ENCODE measurements at places on chromosomes 7 and 10.
A peak's percentile ranks its signal among the peaks of the same experiment; 100 is the strongest.

- DNase-seq = no peak
These were observed 434.9 kb upstream of the KLF6 start for GRCh38 chr10:4219901-4220300.

GRCh38 chr10:71266147-71266917 is 52.7 kb upstream of the SLC29A3 start:
- DNase-seq = no peak

GRCh38 chr7:134752006-134752760 is 27.3 kb upstream of the CALD1 start:
- DNase-seq = peak; percentile 48

- DNase-seq = no peak
These were observed at the start of gene MEOX2 for GRCh38 chr7:15686295-15686956. MEOX2 (minus strand) TSS chr7:15686683; CDS start chr7:15686402, 281 bp downstream.

GRCh38 chr7:123131140-123131539 is 68.6 kb downstream of the SLC13A1 start:
- DNase-seq = no peak

- DNase-seq = no peak
These were observed 182.8 kb upstream of the CHRM2 start for GRCh38 chr7:136685501-136686173.

DNA sequence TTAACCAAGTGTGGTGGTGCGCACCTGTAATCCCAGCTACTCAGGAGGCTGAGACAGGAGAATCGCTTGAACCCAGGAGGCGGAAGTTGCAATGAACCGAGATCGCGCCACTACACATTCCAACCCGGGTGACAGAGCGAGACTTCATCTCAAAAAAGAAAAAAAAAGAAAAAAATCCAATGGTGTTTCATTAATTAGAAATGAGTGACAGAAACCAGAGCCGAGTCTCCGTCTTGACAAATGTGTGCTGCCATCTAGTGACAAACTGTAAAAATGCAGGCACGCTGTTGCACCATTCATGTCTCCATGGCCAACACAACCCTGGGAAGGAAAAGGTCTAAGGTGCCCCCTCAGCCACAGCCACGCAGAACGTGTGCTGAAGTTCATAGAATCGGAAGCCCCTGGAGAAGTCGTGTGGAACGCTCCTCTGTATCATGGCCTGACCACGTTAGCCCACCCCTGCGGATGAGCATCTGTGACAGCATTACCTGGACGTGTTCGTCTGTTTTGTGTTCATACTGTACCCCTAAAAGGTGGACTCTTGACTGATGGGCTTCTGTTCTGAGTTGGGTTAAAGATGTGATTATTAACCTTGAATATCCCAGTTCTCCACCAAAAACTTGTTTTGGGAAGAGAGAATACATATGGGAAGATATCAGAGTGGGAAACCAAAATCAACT is 94.9 kb downstream of the LYZL2 start:
- DNase-seq = peak; percentile 76

DNA sequence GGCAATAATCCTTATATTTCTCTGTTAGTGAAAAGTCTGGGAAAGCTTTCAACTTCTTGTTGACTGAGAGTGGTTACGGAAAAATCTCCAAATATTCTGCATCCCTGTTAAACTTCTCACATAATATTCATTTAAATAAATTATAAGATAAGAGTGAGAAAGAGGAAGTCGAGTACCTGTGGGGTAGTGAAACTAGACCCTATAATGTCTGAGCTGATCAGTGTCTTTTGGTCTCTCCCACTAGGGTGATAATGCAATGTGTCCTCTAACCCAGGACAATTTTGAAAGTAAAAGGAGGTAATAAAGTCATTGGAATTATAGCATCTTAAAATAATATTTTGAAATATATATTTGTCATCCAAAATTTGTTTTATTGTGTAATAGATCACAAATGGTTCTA is 2.1 kb upstream of the AGR3 start:
- no peak for DNase-seq

- DNase-seq = no peak
These were observed 287.9 kb upstream of the PODXL start for GRCh38 chr7:131844369-131844768.

DNA sequence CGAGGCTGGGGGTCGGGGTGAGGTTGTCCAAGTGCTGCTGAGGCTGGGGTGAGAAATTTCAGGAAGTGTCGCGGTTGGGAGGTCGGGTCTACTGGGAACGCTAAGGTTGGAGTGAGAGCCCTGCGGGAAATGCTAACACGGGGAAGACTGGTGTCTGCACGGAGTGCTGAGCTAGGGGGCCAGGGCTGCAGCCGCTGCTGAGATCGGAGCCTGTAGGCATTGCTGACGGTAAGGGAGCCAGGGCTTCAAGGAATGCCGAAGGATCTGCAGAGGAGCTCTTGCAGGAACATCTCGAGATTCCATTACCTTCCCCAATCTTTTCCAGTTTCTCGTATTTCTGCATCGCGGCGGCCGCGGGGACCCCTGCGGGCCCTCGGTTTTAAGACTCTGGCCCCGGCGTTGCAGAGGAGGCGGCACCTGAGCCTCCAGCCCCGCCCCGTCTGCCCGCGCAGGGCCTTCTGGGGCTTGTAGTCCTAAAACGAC is at the start of gene CDK5:
CDK5 (minus strand) TSS at position 392 of the 483 bp plus-strand sequence; CDS start at position 343, 49 bp downstream.
- no peak for DNase-seq

DNA sequence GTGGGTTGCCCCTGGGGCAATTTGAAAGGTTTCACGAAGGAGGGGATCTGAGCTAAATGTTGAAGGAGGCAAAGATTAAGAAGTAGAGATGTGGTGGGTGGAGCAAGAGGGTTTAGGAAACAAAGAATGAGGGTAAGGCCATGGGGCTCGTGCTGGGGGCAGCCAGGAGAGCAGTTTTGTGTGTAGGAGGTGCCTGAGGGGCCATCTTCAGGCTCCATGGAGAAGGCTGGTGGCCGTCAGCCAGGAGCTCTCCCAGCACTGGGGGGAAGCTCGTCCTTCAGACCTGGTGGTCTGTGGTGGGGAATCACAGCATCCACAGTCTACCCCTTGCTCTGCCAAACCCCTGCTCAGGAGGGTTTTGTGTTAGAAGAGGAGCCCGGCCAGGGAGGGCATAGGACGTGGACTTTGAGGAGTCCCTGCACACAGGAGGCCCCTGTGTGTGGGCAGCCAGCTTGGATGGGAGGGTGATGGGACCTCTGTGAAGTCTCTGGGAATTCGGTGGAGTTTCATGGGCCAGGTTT is 11.8 kb upstream of the CXCL12 start:
- DNase-seq = no peak

GRCh38 chr7:30028749-30029635 is 780 bp downstream of the PLEKHA8 start:
- peak; percentile 26 for DNase-seq

DNA sequence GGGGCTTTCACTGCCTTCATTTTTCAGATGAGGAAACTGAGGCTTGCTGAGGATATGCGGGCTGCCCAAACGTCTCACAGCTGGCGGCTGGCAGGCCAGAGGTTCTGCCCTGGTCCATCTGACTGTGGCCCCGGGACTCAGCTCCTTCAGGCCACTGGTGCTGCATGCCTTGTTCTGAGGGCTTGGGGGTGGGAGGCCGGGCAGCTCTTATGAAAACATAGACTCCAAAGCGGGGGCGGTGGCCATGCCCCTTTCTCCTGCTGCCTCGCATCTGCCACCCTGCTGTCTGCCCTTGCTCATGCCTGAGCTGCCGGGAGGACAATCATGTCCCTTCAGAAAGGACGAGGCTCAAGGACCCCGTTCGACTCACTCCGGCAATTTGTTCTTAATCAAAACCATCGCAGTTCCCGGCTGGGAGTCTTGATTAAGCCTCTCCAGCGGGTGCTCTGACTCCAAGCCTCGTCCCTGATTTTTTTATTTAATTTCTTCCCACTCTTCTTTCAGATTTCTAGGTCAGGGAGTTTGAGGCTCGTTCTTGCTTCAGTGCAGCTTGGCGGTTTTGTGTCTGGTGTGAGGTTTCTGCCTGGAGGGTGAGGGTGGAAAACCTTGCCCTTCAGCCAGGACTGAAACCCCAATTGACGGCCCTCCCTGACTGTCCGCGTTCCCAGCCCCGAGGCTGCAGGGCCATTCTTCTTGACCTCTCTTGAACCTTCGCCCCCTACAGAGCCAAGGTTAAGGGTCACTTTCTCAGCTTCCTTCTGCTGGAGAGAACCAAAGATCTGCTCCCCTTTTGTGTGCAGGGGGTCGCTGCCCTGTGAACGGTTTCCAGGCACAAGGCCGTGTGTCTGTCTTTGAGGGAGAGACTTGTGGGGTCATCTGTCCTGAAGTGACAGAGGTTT is 120.8 kb downstream of the DNAJB6 start:
- no peak for DNase-seq

DNA sequence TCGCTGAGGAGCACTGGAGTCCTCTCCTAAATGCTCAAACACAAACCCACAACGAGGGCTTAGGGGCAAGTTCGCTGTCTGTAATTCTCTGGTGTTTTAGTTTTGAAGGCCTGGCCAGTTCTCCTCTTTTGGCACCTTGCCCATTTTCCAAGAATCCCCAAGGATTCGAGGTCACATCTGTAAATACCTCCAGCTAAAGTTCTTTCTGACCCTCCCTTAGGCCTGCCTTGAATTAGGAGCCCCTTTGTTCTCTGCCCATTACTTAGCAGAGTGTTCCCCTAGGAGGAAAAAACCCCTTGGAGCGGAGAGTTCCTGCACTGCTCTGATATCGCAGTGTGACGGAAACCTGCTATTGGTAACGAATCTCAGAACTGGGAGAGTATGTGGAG is 743 bp upstream of the PYROXD2 start:
- DNase-seq = no peak

GRCh38 chr10:24209946-24210491 is 1.1 kb downstream of the KIAA1217 start:
- DNase-seq = peak; percentile 67

DNA sequence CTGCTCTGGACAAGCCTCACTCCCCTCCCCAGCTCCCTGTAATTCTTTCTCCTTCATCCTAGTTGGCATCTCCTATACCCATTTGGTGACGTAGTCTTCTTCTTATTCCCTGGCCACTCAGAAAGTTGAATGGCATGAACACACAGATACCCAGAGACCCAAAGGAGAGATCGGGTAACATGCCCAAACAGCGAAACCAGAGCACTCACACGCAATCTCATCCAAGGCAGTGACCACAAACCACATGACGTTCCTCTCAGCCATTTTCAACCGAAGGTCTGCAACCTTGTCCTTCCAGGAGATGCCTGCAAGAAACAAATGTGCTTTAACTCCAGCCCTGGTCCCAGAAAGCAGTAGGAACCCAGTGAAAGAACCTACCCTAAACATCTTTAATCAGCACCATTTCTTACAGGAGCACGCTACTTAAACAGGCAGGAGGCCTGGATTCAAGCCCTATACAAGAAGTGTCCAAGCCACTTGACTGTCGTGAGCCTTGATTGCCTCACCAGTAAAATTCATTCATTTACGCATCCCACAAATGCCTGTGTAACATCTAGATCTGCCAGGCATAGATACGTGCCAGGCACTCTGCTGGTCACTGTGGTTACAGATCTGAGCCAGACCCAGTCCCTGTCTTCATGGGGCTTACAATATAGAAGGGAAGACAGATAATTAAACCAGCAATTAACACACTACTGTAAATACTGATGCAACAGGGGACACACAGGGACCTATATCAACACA is 37.1 kb downstream of the XPNPEP1 start:
- no peak for DNase-seq

GRCh38 chr7:151790830-151791620 is 85.9 kb downstream of the PRKAG2 start:
- DNase-seq = no peak

DNA sequence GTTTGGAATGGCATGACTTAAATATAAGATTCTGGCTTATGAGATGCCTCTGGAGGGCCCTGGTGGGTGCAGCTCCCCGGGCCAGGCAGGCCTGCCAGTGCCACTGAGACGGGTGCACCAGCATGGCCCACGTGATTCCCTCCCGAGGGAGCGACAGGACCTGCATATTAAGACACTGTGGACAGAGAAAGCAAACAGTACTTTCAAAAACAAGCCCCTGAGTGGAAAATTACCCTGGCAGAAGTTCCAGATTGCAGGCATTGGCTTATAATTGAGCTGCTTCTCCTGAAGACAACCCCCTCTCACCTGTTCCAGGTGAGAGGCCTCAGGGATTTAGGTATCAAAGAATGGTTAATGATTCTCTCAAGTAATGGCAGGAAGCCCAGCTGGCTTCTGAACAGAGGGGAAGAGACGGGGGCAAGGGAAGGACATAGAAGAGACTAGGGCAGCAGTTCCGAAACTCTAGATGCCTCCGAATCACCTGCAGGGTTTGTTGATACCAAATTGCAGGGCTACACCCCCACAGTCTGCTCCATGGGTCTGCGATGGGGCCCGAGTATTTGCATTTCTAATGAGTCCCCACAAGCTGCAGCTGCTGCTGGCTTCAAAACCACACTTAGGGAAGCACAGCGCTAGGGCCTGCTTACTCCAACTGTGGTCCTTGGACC is 66.0 kb upstream of the DOCK1 start:
- no peak for DNase-seq

DNA sequence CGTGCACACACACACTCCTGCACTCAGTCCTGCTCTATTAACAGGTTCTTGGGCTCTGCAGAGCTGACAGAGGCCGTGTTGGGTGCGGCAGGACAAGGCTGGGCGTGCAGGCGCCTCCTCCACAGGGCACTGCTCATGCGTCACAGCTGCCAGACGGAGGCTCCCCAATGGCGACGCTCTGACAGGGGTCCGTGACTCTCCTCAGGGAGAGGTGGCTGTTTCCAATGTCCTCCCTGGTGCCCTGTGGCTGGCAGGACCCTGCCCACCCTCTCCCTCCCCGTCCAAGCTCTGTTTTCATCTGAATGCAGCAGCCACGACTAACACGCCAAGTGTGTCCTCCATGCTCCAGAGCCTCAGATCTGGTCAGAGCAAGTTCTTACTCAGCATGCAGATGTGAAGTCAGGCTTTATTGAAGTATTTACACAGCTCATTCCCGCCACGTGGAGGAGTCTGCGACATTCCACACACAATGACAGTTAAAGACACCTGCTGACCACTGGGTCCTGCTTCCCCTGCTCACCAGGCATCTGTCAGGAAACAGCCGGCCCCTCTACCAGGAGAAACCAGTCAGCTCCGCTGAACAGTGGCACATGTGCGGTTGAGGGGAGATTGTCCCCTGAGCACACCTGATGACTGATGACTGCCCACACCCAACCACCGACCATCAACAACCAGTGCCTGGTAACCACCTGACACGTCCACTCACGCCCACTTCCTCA is 116.7 kb downstream of the VIPR2 start:
- DNase-seq = no peak

- DNase-seq = peak; percentile 94
These were observed at the start of gene HOXA11 for GRCh38 chr7:27185013-27185853. HOXA11 (minus strand) TSS chr7:27185232; CDS start chr7:27185144, 88 bp downstream.

GRCh38 chr7:27138985-27139333 is 4.5 kb downstream of the HOXA5 start:
- no peak for DNase-seq
